ENCODE measurements at places on chromosomes 1 and 21. TPM values are rescaled to one million over a fixed set of nuclear protein-coding genes. Genes with fewer than 3 reads are reported as not detected.

- DNase-seq, result no peak
Observed at GRCh38 chr1:165119086-165119485, 237.4 kb downstream of the LMX1A start.

The MXRA8 gene
- 0.26 TPM for total RNA-seq

GRCh38 chr1:119885903-119886783 lies 10.2 kb downstream of the ADAM30 start:
- DNase-seq, result peak; percentile 33

DNA sequence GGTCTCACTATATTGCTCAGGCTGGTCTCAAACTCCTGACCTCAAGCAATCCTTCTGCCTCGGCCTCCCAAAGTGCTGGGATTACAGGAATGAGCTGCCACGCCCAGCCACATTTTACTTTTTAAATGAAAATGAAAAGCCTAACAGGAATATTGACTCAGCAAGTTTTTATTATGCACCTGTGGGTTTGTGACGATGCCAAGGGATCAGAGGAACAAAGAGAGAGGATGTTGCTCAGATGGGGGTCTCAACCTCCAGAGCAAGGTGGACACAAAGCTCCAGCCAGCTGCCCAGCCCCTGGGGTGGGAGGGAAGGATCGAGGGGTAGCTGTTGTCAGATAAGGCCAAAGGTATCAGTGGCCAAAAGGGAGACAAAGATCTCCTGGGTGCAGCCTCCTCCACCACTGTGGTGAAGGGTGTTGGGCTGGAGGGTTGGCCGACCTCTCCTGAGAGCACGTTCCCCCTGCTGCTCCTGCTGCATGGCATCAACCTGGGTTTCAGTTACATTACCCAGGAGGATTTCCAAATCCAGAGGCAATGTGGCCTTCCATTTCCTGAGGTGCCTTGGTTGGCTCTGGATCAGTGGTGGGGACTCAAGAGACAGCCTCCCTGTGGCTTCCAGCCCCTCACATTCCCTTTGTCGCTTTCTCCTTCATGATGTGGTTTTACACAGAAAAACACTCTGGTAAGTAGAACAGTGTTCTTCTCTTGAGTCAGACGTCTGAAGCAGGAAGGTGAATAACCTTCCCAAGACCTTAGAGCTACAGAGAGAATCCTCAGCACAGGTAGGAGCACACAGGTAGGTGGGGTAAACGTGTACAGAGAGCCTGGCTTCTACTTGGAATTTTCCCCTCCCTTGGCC lies 34.2 kb downstream of the ZNF496 start:
- no peak for DNase-seq

- DNase-seq, result no peak
Observed at GRCh38 chr1:58748666-58749065, 35.2 kb downstream of the JUN start.

- no peak for DNase-seq
Observed at GRCh38 chr21:42653231-42654061, at the start of gene PDE9A. TSS of gene PDE9A (plus strand) at chr21:42653621. CDS start at chr21:42653815, 194 bp downstream.

The TCHHL1 gene
- total RNA-seq, result not detected

DNA sequence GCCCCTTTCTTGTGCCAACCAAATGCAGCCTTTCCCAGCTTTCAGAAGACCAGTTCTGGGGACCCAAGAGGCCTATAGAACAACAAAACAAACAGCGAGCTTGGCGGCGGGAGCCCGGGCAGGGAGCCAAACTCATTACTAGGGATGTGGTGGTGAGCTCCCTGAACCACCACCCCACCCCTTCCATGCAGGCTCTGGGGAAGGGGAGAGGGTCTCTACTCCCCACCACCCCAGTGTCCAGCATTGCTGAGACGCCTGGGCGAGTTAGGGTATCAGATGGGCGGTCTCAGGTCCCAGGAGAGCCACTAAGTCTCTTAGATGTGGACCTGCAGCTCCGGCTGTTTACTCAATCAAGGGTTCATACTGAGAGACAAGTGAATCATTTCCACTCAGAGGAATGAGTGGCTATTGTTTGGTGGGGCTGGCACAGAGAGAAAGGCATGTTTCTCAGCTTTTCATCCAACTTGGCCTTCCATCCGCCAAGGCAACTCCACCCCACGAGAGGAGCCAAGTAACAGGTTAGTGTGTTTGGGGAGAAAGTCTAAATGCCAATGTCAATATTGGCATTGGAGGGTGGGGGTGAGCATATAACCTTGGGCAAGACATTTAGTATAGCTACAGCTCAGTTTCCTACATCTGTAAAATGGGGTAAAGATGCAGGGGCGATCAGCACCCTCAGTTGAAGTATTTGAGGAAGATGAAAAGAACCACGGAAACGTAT lies 40.9 kb downstream of the PLXNA2 start:
- DNase-seq, result no peak

The LRRC3 gene
- total RNA-seq, result 0.80 TPM

- no peak for DNase-seq
Observed at GRCh38 chr1:174448531-174448883, 743 bp downstream of the GPR52 start.
